ENCODE measurements at places on chromosomes 6 and 20.

- DNase-seq = no peak
Observed at GRCh38 chr6:142804490-142804889, 140.5 kb downstream of the HIVEP2 start.

DNA sequence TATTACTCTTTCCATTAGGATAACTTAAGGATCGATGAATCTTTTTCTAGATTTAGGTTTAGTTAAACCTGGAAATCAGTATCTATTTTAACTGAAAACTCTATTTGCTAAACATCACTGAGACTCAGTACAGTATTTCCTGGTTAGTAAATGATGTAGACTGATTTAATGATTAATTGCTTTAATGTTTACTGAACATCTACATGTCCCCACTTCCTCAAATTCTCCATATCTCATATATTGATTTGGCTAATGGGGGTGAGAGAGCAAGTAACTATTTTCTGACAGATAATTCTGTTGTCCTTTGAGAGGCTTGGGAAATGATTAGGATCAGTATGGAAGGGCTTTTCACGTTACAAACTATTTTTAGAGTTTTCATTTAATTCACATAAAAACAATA, 10.3 kb downstream of the MKKS start:
- no peak for DNase-seq

GRCh38 chr20:35302421-35303335, 10.5 kb upstream of the FAM83C start:
- DNase-seq = no peak

- no peak for DNase-seq
Observed at GRCh38 chr6:170270984-170271593, 19.8 kb downstream of the DLL1 start.

GRCh38 chr6:54574671-54575070, 266.4 kb downstream of the TINAG start:
- no peak for DNase-seq

DNA sequence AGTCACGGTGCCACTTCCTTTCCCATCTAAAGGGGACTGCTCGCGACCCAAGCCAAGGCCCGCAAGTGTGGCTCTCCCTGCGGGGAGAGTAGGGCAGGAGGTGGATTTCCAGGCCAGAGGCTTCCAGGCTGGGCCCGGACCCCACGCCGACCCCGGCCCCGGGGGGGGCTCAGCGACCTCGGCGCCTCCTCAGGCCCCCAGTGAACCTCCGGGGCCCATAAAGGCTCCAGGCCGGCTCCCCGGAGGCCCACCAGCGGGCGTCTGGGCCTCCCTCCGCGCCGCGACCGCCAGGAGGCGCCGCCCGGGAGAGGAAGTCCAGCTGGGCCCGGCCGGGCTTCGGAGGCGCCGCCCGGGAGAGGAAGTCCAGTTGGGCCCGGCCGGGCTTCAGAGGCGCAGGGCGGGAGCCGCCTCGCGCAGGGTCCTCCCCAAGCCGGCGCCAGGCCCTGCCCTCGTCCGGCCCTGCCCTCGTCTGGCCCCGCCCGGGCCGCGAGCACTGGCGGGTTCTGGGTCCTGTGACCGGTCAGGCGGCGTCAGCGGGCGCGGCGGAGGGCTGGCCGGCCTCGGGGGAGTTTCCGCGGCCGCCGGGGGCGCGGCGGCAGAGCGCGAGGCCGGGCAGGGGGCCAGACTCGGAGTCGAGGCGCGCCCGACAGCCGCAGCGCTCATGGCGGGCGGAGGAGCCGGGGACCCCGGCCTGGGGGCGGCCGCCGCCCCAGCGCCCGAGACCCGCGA, at the start of gene RAB32:
Gene RAB32, plus strand, starts transcription at position 623 of the 729 bp plus-strand sequence. Its CDS starts 39 bp downstream, at position 662.
- no peak for DNase-seq

DNA sequence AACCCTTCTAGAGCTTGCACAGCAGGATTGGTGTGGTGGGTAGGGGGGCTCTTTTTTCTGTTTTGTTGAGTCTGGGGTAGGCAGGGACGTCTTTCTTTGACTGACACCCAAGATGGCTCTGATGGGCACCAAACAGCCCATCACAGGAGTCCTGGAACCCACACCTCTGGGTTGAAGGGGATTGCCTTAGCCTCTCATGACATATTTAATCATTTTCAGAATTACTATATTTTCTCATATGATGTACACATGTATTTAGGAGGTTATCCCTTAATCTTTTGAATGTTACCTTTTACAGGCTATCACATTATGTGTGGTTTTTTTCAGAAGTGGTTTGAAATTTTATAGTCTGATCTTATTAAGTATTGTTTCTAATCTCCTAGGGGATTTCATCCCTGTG, 64.6 kb downstream of the RPP40 start:
- DNase-seq = no peak
